Activated CD8-positive, alpha-beta T cell treated with anti-CD3 and anti-CD28 coated beads for 36 hours (primary cell): ENCODE measurements at places on chromosomes 11 and 22.

GRCh38 chr22:43171607-43172006 is 15.3 kb downstream of the TTLL12 start:
- no peak for DNase-seq

DNA sequence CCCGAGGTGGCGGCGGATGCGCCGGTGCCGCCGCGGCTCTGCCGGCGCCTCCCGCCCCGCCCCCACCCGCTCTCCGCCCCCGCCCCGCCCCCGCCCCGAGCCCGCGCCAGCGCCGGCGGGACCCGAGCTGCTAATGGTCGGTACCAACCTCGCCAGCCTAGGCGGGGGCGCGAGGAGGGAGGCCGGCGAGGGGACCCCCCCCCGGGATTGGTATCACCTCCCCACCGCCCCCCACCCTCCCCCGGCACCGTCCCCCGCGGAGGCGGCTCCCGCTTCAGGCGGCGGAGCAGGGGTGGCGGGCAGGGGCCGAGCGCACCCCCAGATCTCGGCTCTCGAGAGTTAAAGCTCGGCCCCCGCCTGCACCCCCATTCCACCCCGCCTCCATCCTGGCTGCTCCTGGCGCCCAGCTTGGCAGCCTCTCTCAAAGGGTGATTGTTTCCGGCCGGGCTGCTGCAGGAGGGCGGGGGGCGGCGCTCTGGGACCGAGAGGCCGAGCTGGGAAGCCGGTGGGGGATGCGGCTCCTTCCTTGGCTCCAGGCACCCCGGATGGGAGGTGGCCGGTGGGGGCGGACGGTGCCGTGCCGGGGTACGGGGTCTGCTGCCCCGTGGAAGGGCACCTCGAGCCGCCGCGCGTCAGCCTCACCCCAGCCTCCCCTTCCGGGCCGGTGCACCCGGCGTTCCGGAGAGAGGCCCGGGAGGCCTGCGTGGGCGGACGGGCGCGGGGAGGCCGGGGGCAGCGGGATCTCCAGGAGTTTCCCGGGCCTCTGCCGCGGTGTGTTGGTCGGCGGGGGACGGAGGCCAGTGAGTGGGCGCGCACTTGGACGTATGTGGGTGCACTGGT is at the start of gene B3GAT1:
Gene B3GAT1 (minus strand): TSS at position 40 of the 840 bp plus-strand sequence. CDS start 24,583 bp downstream, outside the sequence.
- peak; percentile 28 for DNase-seq

DNA sequence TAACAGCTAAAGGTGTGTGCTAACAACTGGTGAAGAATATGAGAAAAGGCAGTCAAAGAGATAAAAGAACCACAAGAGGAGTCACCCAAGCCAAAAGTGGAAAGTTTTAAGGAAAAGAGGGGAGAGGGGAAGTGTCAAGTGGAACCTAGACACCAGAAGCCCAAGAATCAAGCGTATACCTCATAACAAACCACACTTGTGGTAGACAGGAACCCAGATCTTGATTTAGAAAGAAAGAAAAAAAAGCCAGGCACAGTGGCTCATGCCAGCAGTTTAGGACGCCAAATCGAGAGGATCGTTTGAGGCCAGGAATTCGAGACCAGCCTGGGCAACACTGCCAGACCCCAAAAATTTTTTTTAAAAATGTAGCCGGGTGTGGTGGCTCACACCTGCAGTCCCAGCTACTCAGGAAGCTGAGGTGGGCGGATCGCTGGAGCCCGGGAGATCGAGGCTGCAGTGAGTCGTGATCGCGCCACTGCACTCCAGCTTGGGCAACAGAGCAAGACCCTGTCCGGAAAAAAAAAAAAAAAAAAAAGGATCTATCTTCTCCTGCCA is 877 bp downstream of the SLC25A17 start:
- no peak for DNase-seq

GRCh38 chr11:2142762-2143202 is 3.6 kb upstream of the IGF2 start:
- peak; percentile 77 for DNase-seq

- DNase-seq = no peak
These were observed 11.0 kb upstream of the EHF start for GRCh38 chr11:34609850-34610249.

DNA sequence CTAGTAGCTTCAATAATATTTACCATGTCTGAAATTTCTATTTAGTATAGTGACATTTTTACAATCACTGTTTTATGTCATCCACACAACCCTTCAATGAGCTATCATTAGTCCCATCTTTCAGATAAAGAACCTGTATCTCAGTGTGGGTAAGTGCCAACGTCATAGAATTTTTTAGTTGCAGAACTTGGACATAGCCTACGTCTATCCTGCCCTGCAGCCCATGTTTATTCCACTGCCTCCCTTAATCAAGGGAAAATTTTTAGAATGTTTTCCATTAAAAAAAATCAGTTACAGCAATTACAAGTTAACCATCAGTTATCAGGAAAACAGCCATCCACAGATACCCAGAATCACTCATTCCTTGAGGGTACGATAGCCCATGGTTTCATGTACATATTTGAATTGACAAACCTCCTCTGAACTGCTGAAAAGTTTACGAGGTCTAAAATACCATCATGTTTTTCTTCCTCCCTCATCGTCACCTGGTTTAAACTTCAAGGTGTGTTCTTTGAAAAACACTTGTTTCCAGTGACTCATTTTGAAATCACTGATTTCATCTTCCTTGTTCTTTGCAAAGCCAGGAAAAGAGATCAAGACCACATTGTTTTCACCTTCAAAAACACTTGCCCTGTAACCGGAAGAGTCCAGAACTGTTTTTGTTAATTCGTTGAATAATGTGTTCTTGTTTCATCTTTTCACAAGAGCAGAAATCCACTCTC is 100.9 kb downstream of the FAM76B start:
- no peak for DNase-seq

DNA sequence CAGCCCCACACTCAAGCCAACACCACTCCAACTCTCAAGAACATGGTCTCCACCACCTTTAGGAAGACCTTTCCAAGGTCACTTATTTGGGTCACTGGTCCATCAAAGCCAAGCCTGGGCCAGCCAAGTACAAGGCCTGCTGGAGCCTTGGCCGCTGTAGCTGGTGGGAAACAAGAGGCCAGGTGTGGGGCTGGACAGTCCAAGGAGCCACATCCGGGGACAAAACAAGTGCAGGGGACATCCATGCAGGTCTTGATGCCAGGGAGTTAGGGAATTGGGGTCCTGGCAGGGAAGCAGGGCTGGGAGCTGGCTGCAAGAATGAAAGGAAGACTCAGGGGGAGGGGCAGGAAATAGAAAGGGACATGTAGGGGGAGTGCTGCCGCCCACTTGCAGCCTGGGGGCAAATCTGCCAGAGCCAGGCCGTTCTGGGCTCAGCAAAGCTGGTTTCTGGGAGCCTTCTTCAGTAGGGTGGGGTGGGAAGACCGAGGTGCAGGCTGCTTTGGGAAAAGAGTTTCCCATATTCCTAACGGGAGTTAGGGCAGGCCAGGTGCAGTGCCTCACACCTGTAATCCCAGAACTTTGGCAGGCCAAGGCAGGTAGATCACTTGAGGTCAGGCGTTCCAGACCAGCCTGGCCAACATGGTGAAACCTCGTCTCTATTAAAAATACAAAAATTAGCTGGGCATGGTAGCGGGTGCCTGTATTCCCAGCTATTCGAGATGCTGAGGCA is 69.5 kb upstream of the ATXN10 start:
- DNase-seq = no peak

GRCh38 chr22:50085211-50085972 is at the start of gene MLC1:
MLC1 (minus strand) TSS chr22:50085426; CDS start chr22:50084902, 524 bp downstream.
- DNase-seq = peak; percentile 63

DNA sequence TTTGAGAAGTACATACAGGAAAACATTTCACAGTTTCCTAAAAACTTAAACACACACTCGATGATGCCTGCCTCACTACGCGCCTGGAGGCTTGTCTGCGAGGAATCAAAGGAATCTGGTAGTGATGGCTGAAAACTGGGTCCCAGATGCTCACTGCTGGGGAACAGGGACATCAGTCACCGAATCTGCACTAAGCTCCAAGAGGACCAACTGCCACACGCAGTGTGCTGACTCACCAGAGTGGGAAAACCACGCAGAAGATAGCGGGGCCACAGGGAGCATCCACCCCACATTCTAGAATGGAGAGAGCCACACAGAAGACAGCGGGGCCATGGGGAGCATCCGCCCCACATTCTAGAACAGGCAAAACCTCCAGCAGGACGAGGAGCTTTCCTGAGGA is 24.3 kb upstream of the MOB2 start:
- DNase-seq = no peak

DNA sequence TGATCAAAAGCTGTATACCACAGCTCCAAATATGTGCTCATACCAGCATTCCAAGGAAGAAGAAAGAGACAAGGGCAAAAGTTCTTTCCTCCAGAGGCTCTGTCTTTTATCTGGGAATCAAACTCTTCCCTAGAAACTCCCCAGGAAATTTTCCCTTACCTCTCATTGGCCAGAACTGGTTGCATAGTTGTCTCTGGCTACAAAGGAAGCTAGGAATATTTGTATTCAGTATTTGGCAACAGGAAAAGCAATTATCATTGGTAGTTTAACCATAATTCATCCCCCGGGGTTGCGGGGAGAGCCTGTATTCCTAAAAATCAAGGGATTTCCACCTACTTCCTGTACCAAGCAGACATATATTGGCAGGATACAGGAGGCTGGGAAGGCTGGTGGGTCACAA is 10.5 kb upstream of the ZFTA start:
- DNase-seq = no peak

DNA sequence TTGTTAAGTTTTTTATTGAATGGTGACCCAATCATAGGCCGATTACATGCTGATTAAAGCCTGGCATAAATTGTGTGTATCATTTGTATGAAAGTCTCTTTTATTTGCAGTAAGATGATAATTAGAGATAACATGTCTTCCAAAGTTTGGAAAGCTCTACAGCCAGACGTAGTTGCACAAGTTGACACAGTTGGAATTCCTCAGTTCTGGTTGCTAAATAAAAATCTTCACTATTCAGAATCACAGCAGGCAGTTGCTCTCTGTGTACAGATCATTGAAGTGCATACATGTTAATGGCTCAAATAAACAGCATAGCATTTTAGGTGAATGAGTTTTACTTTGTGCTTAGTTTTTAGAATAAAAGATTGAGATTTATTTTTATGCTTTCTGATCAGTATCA is 69.5 kb downstream of the ARHGAP42 start:
- DNase-seq = no peak

GRCh38 chr11:12556155-12556554 is 118.1 kb upstream of the TEAD1 start:
- no peak for DNase-seq

DNA sequence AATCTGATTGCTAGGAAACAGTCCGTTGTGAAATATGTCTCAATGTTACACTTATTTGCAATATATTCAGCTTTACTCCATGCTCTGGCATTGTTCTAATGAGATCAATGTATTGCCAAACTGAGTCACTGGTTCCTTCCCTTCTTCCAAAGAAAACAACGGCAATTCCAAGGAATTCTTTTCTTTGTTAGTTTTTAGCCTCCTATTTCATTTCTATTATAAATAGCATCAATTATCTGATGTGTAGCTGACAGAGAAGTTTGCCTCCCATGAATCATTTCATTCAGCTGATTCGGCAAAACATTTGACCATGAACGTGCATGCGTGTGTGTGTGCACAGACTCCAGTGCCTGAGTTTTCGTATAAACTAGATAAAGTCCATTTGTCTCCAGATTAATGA is 346.8 kb downstream of the ETS1 start:
- no peak for DNase-seq

- no peak for DNase-seq
These were observed 129.2 kb downstream of the CACNA1I start for GRCh38 chr22:39699631-39700360.

GRCh38 chr11:23405350-23405937 is 545.2 kb upstream of the CCDC179 start:
- DNase-seq = no peak

GRCh38 chr11:62823677-62824076 is 8.2 kb downstream of the STX5 start:
- no peak for DNase-seq

DNA sequence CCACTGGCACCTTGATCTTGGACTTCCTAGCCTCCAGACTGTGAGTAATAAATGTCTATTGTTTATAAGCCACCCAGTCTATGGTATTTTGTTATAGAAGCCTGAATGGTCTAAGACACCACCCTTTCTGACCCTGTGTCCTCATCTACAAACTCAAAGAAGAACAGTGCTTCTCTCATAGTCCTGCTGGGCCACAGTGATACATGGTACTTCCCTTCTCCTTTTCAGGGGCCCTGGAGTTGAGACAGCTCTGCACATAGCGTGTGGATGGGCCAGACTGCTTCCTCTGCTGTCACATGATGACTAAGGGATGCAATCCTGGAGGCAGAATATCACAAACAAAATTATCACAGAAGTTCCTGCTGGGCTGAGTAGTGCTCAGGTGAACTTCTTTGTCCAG is 5.0 kb downstream of the KCNJ11 start:
- no peak for DNase-seq

DNA sequence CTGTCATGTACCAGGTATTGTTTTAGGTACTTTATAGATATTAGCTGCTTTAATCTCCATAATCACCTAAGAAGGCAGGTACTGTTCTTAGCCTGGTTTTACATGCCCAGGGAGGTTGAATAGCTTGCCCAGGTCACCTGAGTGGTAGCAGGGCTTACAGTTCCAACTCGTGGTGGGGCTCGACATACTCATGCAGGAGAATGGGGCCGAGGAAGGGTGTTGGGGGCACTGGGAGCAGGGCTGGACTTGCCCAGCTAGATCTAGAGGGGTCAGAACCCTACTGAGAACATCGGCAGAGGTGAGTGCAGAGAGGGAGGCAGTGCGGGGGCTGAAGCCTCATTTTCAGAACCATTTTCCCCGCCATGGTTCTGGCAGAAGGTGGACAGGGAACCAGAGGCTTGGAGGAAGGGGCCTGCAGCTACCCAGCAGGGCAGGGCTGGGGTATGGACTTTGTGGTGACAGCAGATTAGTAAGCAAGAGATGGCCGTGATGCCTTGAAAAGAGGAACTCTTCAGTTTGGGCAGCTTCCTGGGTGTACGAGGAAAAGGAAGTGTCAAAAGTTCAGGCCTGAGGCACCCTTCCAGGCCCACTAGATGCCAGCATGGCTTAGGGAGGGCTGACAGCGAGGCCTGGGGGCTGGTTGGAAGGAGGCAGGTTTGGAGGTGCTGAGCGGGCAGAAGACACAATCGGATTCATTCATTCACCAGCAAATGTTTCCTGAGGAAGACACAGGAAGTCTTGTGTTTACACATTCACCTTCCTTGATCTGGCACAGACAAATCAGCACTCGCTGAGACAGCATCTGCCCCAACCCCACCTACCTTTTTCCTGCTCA is 54.7 kb upstream of the LYVE1 start:
- DNase-seq = no peak

DNA sequence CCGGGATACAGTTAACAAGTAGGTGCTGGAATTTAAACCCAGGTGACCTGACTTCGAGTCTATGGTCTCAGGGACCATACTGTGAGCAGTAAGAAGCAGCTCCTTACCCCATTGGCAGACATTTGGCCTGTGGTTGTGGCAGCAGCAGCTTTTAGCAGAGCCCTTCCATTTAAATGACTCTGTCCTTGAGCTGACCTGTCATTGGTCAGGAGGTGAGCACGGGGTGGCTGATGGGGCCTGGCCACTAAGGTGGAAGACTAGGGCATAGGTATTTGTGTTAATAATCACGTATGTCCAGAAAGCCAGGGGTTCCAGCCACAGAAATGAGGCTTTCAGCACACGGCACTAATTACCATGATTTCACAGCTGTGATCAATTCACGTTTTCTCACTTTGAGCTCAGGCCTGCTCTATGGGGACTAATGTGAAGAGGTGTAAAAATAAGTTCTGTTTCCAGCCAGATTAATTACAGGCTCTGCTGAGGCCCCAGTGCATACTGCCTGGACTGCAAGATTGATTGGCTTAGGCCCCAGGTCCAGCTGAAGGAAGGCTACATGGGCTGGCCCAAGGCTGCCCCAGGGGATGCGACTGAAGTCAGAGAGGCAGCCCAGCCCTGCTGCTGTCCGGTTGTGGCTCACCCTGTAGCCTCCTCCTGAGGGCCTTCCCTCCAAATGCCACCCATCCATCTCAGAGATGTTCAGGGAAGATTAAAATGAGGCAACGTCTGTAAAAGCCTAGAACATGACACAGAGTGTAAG is 76.0 kb downstream of the FDX1 start:
- DNase-seq = no peak
